ENCODE measurements at places on chromosomes 2 and 18.

DNA sequence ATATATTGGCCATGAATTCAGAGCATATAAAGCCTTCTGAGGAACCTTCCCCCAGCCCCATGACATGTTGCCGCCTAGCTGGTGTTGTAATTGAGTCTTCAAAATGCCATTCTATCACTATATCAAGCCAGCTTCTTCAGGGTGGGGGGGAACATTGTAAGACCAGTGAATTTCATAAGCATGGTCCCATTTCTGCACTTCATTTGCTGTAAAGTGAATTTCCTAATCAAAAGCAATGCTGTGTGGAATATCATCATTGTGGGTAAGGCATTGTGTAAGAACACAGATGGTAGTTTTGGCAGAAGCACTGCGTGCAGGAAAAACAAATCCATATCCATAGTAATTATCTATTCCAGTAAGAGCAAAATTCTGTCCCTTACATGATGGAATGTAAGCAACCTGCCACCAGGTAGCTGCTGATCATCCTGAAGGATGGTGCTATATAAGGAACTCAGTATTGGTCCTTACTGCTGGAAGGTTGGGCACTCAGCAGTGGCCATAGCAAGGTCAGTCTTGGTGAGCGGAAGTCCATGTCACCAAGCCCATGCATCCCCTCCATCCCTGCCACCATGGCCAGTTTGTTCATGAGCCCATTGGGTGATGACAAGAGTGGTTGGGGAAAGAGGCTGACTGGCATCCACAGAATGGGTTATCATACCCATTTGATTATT lies 159.4 kb downstream of the COPS8 start:
- no peak for DNase-seq

DNA sequence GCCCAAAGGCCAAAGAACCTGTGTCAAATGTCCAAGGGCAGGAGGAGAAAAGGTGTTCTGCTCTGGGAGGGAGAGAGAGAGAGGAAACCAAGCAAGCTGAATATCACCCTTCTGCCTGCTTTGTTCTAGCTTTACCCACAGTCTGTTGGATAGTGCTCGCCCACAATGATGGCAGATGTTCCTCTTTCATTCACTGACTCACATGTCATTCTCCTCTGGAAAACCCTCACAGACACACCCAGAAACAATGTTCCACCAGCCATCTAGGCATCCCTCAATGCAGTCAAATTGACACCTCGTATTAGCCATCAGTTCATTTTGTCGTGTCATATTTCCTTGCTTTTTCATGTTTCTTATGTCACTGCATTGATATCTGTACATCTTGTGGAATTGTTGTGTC lies 150.3 kb downstream of the UBR3 start:
- DNase-seq: no peak

DNA sequence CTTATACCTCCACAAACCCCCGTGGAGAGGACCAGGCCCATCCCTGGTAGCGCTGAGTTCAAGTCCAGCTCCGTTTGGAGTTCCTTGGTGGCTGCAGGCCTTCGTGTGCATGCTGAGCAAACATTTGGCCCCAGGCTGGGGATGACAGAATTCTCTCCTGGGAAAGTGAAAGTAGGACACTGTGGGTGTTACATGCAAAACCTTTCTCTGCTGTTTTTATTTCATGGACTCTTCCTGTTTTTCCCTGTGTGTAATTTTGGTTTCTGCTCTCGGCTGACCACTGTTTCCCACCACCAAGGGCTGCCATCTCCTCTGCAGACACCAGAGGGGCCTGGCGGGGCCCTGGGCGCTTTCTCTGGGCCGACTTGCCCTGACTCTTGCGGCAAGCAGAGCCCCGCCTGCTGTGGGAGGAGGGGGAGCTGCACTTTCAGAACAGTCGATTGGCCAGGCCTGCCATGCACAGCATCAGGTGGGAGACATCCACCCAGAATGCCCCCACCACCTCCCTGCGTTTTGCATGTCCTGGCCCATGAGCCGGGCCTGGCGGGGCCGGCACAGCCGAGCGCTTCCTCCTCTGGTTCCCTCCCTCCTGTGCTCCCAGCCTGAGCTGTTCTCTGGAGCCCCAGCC lies 102.4 kb downstream of the CABLES1 start:
- DNase-seq: no peak

GRCh38 chr2:210461401-210461800 lies 15.2 kb downstream of the LANCL1 start:
- no peak for DNase-seq

DNA sequence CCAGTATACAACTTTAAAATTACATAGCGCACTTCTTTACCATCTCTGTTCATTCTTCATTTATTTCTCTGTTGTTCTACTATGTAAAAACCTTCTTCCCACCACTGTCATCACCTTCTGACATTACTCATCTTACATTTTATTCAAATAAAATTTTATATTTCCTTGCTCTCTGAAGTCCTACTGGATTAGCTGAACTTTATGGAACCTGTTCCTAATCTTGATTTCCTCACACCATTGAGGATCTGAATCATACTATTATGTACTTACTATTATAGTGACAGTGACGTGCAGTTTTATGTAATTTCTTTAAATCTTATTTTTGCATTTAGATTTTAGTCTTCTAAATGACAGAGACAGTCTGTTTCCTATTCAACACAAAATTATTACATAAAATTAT lies 98.3 kb downstream of the DYNAP start:
- DNase-seq: no peak

DNA sequence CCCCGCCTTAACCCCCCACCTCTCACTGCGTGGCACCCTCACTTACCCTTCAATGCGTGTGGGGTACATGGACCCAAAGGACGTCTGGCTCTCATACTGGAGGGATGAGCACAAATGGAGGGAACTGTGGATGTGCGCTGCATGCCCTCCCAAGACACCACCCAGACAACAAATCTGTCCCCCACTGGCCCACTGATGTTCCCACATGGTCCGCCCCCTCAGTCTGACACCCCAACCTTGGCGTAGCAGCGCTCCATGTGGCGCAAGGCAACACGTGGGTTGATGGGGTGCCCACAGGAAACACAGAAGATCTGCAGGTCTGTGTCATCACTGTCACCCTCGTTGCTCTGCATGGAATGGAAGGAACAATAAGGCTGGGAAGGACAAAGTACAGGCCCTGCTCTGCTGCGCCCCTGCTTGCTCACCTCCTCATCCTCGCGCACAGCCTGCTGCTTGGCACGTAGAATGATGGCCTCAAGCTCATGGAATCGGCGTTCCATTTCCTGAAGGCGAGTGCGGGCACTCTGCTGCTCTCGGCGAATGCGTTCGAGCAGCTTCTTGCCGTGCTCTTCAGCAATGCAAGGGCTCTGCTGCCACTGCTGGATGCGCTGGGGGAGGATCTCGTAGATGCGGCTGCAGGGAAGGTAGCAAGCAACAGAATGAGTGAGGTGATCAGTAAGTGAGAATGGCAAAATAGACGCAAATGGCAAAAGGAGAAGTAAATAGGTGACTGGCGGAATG lies 2.3 kb upstream of the MBD1 start:
- no peak for DNase-seq

- no peak for DNase-seq
Observed at GRCh38 chr2:42053791-42054701, 6.2 kb downstream of the PKDCC start.

DNA sequence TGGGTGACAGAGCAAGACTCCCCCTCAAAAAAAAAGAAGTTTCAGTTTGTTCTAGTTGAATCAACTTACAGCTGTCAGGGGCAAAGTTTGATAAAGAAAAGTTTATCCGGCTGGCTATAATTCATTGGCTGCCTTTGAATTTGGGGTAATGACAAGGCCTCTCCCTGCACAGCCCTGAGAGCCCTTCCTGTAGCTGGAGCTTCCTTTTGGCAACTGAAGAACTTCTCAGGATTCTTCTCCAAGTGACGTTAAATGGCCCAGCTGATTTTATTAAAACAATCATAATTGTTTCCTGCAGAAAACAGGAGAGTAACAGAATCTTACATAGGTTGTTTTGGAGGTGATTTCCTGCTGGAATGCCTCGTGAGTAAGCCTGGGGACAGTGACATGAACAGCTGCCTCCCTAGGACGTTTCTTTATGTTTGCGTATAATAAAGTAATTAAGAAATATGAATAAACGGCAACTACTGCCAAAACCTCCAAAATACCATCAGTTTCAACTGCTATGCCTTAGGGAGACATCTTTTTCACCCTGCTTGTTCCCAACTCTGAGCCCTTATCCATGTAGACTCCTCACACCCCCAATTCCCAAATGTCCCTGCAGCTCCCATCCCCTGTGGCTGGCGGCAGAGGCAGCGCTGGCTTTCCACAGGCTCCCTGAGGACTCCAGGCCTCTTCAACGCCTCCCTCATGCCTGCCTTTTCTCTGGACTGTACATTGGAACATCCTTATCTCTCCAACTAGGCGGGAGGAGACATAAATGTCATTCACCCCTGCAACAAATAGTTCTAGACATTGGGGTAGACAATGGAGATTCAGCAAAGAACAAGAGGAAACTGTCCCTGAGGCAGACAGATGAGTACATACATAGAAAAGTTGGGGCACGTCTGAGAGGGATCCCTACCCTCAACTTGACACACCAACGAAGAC lies 59.2 kb upstream of the FZD7 start:
- DNase-seq: no peak

DNA sequence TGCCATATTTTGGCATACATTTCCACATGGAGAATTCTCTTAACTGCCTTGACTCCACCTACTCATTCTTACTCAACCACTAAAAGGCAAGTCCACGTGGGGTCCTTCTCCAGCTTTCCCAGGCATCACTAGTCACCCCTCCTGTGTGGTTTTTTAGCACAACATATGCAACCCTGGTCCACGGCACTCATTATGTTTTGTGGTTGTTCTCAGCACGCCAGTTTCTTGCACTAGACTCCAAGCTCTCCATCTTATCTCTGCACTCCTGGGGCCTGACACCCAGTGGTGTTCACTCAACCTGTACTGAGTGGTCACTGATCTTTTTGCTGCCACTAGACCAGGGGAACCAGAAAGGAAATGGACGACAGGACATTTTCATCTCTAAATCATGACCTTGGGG lies 18.0 kb downstream of the MARCHF4 start:
- DNase-seq: no peak

- no peak for DNase-seq
Observed at GRCh38 chr2:179444056-179444455, 179.4 kb upstream of the SESTD1 start.

- no peak for DNase-seq
Observed at GRCh38 chr2:216636551-216637450, 3.6 kb downstream of the IGFBP2 start.

DNA sequence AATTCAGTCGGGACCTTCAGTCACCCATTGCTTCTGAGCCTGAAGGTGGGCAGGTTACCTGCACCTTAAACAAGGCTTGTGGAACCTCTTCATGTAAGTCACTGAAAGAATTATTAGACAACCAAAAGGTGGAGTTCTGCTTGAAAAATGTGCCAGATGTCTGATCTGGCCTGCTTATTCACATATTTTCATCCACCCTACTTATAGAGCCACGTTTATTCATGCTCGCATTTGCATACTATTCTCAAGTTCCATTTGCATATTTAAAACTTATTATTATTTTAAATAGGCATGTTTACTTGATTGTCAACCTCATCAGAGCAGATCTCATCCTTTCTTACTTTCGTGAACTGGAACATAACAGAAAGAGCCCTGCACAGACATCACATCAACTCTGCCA lies 140.0 kb upstream of the NABP1 start:
- no peak for DNase-seq

Data from naive thymus-derived CD8-positive, alpha-beta T cell (primary cell).